ENCODE measurements at places on chromosomes 1 and 21. TPM values are rescaled to one million over a fixed set of nuclear protein-coding genes. Genes with fewer than 3 reads are reported as not detected.

DNA sequence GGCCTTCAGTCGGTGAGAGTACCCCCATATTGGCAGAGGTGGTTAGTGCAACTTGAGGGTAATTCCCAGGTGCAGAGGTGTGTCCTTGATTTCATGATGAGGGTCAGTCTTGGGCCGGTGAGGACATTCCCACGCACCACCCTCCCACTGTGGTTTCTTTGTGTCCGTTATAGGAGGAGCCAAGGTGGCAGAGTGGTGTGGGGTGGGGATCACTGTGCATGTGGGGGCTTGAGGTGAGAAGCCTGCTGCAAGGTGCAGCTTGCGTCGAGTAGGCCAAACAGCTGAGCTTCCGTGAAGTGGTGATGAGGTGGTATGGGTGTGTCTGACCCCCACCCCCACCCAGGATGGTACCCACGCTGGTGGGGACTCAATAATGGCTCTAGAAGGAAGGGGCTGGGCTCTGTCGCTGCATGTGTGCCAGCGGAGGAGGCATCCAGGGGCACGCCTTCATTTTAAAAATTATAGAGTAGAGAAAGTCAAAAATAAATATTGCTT lies 6.2 kb downstream of the PTPRF start:
- H3K27me3 ChIP-seq: peaks cover 18% of the 10 kb centered on the region
- no peak for DNase-seq
- H3K4me3 ChIP-seq: no peak overlapping the region

- H3K36me3 ChIP-seq: no peaks in the 10 kb centered on the region
- no peak for DNase-seq
- no peak overlapping the region for H3K4me3 ChIP-seq
- no peaks in the 10 kb centered on the region for H3K4me1 ChIP-seq
- H3K27me3 ChIP-seq: no peaks in the 10 kb centered on the region
- H3K27ac ChIP-seq: no peak overlapping the region
Observed at GRCh38 chr1:13540866-13541265, 27.1 kb upstream of the LRRC38 start.

GRCh38 chr1:9380711-9381110 lies 88.0 kb downstream of the SPSB1 start:
- H3K36me3 ChIP-seq: no peaks in the 10 kb centered on the region
- no peak for DNase-seq
- peaks cover 6% of the 10 kb centered on the region for H3K27me3 ChIP-seq
- H3K4me1 ChIP-seq: no peaks in the 10 kb centered on the region
- H3K27ac ChIP-seq: no peak overlapping the region

- H3K4me1 ChIP-seq: peaks cover 42% of the 10 kb centered on the region
- peak overlapping the region; percentile 19 for H3K4me3 ChIP-seq
- peak overlapping the region; percentile 81 for H3K27ac ChIP-seq
- DNase-seq: no peak
Observed at GRCh38 chr1:183498342-183498991, 26.2 kb downstream of the SMG7 start.

- H3K36me3 ChIP-seq: no peaks in the 10 kb centered on the region
- no peak for DNase-seq
- no peak overlapping the region for H3K4me3 ChIP-seq
- no peaks in the 10 kb centered on the region for H3K4me1 ChIP-seq
- no peak overlapping the region for H3K27ac ChIP-seq
- H3K27me3 ChIP-seq: peaks cover 3% of the 10 kb centered on the region
Observed at GRCh38 chr1:98086156-98086555, 165.3 kb upstream of the DPYD start.

- H3K4me3 ChIP-seq: no peak overlapping the region
- DNase-seq: peak; percentile 57
- no peaks in the 10 kb centered on the region for H3K27me3 ChIP-seq
- peak overlapping the region; percentile 52 for H3K27ac ChIP-seq
Observed at GRCh38 chr1:156123356-156124196, 9.1 kb downstream of the LMNA start.

DNA sequence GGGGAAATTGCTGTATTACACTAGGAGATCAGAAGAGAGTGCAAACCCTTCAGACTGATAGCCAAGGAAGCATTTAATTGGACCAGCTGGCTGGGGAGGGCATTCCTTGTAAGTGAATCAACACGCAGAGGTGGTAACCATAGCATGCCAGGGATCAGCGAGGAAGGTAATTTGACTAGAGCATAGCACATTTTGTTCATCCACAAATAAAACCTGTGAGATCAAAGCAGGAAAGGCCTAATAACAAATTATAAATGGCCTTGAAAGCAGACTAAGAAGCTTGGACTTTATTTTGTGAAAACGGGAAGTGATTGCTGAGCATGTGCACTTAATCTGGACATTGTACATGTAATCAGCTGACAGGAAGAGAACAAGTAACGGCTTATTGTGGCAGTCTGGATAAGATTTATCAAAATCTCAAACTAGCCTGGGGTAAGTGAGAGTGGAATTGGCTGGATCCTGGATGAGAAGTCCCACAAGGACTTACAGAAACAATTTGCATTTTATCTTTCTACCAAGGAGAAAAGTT lies 11.7 kb upstream of the CD55 start:
- H3K27ac ChIP-seq: no peak overlapping the region
- DNase-seq: no peak
- H3K4me3 ChIP-seq: no peak overlapping the region

DNA sequence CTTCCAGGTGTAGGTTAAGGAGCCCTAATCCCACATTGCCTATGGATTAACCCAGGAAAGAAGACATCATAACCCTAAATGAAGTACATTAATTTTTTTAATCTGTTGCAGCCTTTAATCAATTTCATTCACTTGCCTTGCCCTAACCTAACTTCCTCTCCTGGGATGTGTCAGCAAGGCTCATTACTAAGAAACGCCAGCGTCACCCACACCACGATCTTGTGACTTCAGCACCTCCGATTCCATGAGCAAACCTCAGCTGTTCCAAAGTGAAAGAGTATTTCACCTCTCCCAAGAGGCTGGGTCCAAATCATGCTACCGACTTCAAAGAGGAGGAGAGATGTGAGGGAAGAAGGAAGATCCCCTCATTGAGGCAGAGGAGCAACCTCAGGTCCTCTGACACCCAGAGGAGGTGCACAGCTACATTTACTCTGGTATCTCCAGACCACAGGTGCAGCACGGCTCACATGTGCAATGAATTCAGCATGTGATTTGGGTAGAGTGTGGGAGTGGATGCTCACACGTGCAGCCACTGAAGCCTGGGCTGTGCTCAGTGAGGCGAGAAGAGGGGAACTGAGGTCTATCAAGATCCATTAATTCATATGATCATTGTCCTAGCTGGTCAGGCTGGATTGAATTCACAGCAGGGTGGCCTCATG lies 134.1 kb downstream of the SLC30A10 start:
- H3K4me3 ChIP-seq: no peak overlapping the region
- no peaks in the 10 kb centered on the region for H3K36me3 ChIP-seq
- no peak for DNase-seq
- H3K27ac ChIP-seq: no peak overlapping the region
- no peaks in the 10 kb centered on the region for H3K27me3 ChIP-seq

GRCh38 chr1:221100611-221101010 lies 221.4 kb downstream of the HLX start:
- no peak overlapping the region for H3K27ac ChIP-seq
- H3K36me3 ChIP-seq: no peaks in the 10 kb centered on the region
- no peaks in the 10 kb centered on the region for H3K4me1 ChIP-seq
- no peaks in the 10 kb centered on the region for H3K27me3 ChIP-seq
- DNase-seq: no peak

DNA sequence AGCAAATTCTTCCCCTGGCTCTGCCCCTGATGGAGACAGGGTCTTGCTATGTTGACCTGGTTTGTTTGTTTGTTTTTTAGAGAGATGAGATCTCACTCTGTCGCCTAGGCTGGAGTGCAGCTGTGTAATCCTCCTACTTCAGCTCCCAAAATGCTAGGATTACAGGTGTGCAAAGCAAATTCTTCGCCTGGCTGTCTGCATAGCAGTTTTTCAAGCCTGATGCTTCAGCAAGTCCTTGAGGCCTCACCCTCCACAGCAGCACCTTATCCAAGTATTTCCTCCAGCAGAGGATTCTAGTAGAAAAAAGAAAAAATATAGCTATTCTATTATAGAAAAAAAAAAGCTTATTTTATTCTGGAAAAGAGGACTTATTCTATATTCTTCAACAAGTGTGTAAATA lies 15.1 kb upstream of the RPL5 start:
- H3K36me3 ChIP-seq: no peaks in the 10 kb centered on the region
- H3K4me3 ChIP-seq: no peak overlapping the region
- peaks cover 44% of the 10 kb centered on the region for H3K27me3 ChIP-seq
- no peaks in the 10 kb centered on the region for H3K4me1 ChIP-seq
- no peak overlapping the region for H3K27ac ChIP-seq
- DNase-seq: no peak

DNA sequence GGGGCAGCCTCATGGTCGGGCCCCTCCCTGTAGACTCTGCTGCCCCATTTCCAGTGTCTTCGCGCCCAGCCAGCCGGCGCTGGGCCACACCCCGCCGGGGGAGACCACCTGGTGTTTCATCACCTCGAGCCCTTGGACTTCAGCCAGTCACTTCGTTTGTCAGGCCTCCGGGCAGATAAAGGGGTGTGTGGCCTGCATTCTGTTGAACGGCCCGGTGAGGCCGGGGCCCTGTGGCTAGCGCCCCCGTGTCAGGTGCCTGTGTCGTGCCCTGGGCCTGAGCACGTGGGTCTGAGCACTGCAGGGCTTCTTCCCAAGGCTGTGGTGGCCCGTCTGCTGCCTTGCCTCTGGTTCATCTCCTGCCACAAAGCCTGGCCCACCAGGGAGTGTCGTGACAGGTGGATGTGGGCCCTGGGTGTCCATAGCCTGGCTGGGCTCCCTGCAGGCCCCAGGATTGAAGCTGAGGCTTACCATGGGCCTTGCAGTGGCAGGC lies 65.2 kb upstream of the DIP2A start:
- H3K4me3 ChIP-seq: no peak overlapping the region
- DNase-seq: no peak
- no peak overlapping the region for H3K27ac ChIP-seq
- H3K36me3 ChIP-seq: peaks cover 22% of the 10 kb centered on the region
- H3K4me1 ChIP-seq: no peaks in the 10 kb centered on the region

GRCh38 chr1:186985889-186986491 lies 157.2 kb downstream of the PLA2G4A start:
- H3K4me1 ChIP-seq: no peaks in the 10 kb centered on the region
- no peak overlapping the region for H3K27ac ChIP-seq
- H3K36me3 ChIP-seq: no peaks in the 10 kb centered on the region
- no peak for DNase-seq

DNA sequence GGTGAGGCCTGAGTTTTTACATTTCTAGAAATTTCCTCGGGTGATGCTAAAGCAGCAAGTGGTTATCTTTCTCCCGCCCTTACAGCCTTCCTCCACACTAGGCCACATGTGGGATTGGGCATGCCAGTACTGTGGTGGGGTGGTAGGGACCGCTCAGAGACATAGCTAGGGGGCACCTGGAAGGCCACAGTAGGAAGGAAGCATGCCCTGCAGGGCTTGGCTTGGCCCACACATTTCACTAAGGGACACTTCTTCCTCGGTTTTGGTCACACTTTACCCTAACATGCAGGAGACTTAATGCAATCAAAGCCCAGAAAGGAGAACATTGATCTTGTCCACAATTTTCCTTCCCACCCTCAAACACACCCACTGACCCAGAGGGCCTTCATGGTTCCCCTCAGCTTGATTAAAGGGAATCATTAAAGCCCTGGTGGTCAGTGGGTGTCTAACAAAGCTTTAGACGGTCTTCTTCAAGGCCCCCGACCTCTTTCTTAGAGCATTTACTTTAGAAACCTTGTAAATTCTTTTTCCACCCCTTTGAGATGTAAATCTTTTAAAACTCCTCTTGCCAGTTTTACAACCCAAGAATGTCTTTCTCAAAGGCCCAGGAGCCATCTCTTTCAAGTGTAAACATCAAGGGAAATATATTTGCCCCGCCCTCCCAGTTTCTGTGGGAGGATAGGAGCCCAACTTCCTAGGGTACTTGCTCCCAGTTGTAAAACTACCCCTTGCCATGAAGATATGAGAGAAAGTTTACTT lies 246.4 kb upstream of the PTBP2 start:
- no peaks in the 10 kb centered on the region for H3K4me1 ChIP-seq
- no peak overlapping the region for H3K27ac ChIP-seq
- H3K4me3 ChIP-seq: no peak overlapping the region
- no peak for DNase-seq
- H3K27me3 ChIP-seq: no peaks in the 10 kb centered on the region

DNA sequence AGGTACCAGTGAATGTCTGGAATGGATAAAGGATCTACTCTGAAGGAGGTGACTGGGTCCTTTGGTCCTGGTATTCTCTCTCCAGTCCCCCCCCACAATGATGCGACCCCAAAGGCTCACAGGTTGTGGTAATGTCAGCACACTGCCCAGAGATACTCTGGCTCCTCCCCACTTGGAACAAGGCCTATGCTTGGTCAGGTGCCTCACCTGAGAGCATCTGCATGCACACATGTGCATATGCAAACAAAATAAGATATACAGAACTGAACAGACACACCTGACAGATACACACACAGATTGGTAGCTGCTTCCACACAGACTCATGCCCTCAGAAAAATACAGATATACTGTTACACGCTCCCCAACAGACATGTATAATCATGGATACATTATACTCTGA lies 33.5 kb downstream of the DMAP1 start:
- no peaks in the 10 kb centered on the region for H3K36me3 ChIP-seq
- no peaks in the 10 kb centered on the region for H3K4me1 ChIP-seq
- no peak for DNase-seq
- no peaks in the 10 kb centered on the region for H3K27me3 ChIP-seq
- no peak overlapping the region for H3K27ac ChIP-seq
- H3K4me3 ChIP-seq: no peak overlapping the region

- H3K4me1 ChIP-seq: peaks cover 2% of the 10 kb centered on the region
- DNase-seq: peak; percentile 72
- peak within 1 kb of the TSS; percentile 20 for H3K4me3 ChIP-seq
- no peak within 1 kb of the TSS for H3K27ac ChIP-seq
Observed at GRCh38 chr1:1435106-1435903, at the start of gene VWA1. VWA1 (plus strand) TSS chr1:1435690; CDS start chr1:1435749, 59 bp downstream.

GRCh38 chr1:229631966-229632365 lies 5.9 kb downstream of the URB2 start:
- no peak overlapping the region for H3K4me3 ChIP-seq
- no peak for DNase-seq
- H3K27ac ChIP-seq: no peak overlapping the region
- H3K4me1 ChIP-seq: peaks cover 28% of the 10 kb centered on the region
- peaks cover 44% of the 10 kb centered on the region for H3K36me3 ChIP-seq
- no peaks in the 10 kb centered on the region for H3K27me3 ChIP-seq

- H3K36me3 ChIP-seq: peaks cover 28% of the 10 kb centered on the region
- no peak overlapping the region for H3K4me3 ChIP-seq
- no peak for DNase-seq
- peaks cover 38% of the 10 kb centered on the region for H3K4me1 ChIP-seq
- H3K27ac ChIP-seq: peak overlapping the region; percentile 39
Observed at GRCh38 chr21:46556802-46557201, 48.1 kb downstream of the S100B start.

- H3K4me3 ChIP-seq: no peak overlapping the region
- no peaks in the 10 kb centered on the region for H3K36me3 ChIP-seq
- no peaks in the 10 kb centered on the region for H3K27me3 ChIP-seq
- no peak for DNase-seq
Observed at GRCh38 chr1:17829579-17829978, 74.4 kb downstream of the ACTL8 start.

- no peak overlapping the region for H3K27ac ChIP-seq
- no peaks in the 10 kb centered on the region for H3K4me1 ChIP-seq
- no peak overlapping the region for H3K4me3 ChIP-seq
- no peaks in the 10 kb centered on the region for H3K36me3 ChIP-seq
Observed at GRCh38 chr1:10856863-10857598, 60.6 kb upstream of the CASZ1 start.

- no peak overlapping the region for H3K27ac ChIP-seq
- DNase-seq: peak; percentile 23
- H3K27me3 ChIP-seq: no peaks in the 10 kb centered on the region
- H3K4me1 ChIP-seq: no peaks in the 10 kb centered on the region
Observed at GRCh38 chr21:46151989-46152926, 3.1 kb downstream of the FTCD start.

SPRR1B gene
- not detected for total RNA-seq

ATPAF1 gene
- 44.3 TPM for total RNA-seq

RIIAD1 gene
- total RNA-seq: not detected

MEX3A gene
- 0.06 TPM for total RNA-seq

PDPN gene
- total RNA-seq: not detected

KRTAP19-8 gene
- not detected for total RNA-seq
